ENCODE measurements at places on chromosomes 16 and 17.
A peak's percentile ranks its signal among the peaks of the same experiment; 100 is the strongest.

DNA sequence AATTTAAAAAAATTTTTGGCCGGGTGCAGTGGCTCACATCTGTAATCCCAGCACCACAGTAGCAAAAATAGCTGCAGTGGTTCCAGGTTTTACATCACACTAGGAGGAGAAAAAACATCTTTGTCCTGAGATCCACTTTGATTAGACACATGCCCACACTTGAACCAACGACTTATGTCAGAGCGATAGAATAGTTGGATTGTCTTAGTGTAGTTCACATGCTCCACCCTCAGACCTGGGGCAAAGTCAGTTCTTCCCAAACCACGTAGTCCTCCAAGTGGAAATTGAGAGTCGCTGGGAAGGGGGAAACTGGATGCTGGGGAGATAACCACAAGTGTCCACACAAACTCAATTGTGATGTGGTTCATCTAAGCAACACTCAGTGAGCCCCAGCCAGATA lies 11.4 kb upstream of the ITGAM start:
- DNase-seq, result no peak

GRCh38 chr16:89233678-89234490 lies 16.4 kb downstream of the ZNF778 start:
- DNase-seq, result no peak

GRCh38 chr16:82329504-82330192 lies 159.6 kb upstream of the MPHOSPH6 start:
- DNase-seq, result no peak

DNA sequence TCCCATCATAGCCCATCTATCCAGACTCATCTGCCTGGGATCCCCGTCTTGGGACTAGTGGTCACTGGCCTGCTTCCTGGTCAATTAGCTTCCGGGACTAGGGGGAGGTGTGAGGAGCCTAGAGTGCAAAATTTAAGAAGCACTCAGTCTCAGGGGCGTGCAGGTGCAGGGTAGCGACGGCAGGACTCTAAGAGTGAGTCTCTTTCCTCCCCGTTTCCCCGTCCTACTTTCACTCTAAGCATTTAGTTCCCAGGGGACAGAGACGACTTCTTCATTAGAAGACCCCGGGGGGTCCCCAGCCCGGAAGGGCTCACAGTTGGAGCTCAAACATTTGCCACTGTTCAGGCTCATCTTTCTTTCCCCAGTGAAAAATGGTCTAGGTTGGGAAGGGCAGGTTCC lies 677 bp upstream of the ZNHIT3 start:
- DNase-seq, result no peak

DNA sequence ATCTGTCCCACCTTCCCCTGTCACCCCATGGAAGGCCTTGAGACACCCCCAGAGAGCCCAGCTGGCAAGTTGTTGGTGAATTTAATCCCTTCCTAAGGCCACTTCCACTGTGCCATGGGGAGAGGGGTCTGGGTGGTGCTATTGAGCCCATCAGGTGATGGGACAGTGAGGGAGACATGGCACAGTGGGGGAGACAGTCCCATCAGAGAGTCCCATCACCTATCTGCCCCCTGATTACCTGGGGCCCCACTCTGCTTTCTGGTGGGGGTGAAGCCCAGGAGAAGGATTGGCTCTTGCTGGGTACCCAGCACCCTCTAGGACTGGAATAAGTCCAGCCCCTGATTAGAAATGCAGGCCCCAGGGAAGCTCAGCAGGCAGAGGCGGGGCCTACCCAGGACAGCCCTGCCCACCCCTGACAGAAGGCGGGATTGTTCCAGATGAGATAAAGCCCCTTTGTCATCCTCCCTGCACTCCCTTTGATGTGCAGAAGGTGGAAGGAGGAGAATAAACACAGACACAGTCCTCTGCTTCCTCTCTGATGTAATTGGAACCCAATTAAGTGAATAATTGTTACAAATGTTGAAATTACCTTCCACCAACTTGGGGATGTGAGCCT lies 18.9 kb downstream of the TMEM132E start:
- no peak for DNase-seq

GRCh38 chr16:593807-594206 lies 3.9 kb downstream of the RAB40C start:
- no peak for DNase-seq

DNA sequence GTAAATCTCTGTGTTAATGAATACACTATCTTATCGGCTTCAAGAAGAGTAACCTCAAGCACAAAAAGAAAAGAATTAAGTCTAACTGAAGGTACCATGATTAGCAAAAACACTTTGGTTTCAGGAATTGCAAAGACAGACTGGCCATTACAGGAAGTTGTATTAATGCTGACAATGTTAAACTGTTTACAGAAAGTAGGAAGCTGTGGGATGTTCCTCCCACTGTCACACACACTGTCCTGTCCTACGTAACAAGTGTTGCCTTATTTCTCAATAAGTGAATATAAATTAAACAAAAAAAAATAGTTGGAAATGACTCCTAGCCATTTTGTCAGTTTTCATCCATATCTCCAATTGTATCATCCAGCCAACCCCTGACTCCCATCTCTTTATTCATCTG lies 8.6 kb downstream of the GNA13 start:
- DNase-seq, result peak; percentile 47

DNA sequence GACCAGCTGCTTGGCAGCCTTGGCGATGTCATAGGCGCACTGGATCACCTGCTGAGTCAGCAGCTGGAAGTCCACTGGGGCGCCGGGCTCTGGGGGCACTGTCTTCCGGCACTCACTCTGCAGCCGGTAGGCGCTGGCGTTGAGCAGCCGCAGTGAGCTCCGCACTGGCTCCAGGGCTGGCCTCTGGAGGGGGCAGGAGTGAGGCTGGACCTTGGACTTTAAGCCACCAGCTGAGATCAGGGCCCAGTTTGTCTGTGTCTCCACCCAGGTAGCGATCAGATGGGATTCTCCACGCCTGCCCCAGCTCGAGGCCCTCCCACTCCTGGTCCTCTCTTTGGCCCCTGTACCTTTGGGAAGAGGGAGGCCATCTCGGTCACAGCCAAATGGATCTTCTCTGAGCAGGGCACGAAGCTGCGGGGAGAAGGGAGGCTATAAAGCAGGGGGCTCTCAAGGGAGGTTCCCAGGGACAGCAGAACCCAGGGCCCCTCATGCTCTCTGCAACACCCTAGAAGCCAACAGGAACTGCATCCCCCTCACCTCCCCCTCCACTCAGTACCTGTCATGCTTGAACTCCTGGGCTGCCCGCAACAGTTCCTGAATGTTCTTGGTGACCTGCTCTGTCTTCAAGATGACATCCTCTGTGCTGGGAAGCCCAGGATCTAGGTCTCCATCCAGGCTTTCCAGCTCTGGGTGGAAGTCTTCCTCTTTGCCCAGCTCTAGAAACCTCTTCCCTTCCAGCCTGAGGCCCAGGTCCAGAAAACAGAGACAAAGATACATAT lies 6.4 kb downstream of the TP53I13 start:
- no peak for DNase-seq

- DNase-seq, result peak; percentile 17
Measured at GRCh38 chr16:54373534-54374520, 87.2 kb upstream of the IRX3 start.

GRCh38 chr16:30834130-30834740 lies 47.2 kb upstream of the ZNF629 start:
- no peak for DNase-seq

- no peak for DNase-seq
Measured at GRCh38 chr16:73288520-73288919, 240.6 kb upstream of the ZFHX3 start.

DNA sequence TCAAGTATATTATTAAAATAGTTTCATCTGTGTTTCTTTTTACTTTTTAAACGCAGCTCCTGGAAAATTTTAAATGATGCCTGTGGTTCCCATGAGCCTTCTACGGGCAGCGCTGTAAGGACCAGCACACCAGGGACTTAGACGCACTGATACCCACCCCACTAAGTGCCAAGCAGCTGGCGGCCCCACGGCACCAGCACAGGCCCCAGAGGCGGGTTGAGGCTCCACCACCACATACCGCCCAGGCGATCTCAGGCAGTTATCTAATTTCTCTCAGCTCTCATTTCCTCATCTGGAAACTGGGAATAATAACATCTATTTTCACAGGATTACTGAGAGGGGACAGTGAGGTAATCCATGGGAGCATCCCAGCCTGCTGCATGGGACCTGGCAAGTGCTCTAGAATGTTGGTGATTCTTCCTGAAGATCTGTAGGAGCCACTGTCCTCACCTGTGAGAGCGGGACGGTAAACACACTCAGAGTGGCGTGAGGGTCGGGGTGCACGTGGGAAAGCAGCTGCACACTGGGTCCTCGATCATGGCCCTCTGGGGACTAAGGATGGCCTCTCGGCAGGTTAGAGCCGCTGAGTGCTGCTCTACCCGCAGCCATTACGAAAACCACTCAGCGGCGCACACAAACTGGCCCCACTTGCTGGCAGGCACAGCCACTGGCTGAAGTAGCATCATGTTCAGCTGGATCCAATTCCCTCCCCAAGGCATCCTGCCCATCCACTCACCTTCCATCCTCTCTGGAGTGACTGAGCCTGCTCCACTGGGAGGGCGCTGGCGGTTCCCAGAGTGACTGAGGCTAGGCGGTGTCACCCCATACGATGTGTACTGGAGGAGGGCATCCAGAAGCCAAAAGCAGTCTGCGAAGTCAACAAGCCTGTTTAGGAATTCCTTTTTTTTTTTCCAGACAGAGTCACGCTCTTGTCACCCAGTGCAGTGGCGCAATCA lies 17.6 kb upstream of the SLC38A8 start:
- DNase-seq, result no peak

DNA sequence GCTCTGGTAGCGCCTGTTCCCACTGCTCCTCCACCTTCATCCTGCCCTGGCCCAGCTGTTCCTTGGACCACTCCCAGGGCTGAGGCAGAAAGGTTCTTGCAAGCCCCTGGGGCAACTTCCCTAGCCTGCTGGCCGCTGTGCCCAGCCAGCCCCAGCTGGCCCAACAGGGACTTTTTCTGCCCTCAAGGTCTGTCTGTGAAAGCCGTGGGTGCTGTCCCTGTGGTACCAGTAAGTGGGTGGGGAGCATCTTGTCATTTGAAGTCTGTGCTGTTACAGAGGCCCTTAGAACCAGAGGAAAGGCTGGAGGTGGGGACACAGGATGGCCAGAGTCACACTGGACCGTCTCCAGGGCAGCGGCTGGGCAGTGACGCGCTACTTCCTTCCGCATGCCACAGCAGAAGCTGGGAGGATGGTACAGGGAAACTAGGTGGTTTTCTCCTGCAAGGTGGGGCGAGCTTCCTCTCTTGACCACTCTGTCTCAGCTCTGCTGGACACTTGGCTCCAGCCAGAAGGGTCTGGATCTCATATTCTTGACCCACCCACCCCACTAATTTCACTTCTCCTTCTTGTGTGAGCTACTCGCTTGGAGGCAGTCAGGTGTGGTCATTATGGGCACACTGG lies 87.8 kb downstream of the PLCG2 start:
- DNase-seq, result no peak

GRCh38 chr17:2798188-2798587 lies 1.9 kb downstream of the RAP1GAP2 start:
- no peak for DNase-seq

- DNase-seq, result no peak
Measured at GRCh38 chr17:71709946-71710345, 410.9 kb upstream of the SOX9 start.

- no peak for DNase-seq
Measured at GRCh38 chr17:35023538-35023937, 40.0 kb downstream of the RFFL start.

DNA sequence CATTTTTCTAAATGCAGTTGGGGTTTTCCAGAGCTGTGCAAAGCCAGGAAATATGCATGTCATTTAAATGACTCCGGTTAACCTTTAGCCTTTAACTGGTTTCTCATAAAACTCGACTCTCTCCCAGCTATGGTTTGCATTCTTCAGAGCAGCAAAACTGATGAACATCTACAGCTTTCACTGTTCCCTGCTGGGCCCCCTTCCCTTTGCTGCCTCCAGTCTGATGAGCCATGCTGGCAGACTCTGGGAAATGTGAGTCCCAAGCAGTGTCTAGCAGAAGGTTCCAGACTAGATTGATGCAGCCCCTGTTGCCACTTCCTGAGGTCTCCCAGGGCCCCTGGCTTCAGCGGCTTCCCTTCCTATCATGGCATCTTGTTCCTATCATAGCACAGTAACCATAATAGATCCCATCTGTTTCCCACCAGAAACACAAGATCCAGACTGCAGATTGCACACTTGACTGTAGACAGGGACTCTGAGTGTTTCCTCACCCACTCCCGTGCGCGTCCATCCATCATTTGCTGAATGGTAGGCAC lies 135.4 kb downstream of the CLEC16A start:
- no peak for DNase-seq

GRCh38 chr16:4894276-4895150 lies 42.4 kb downstream of the PPL start:
- DNase-seq, result no peak

- no peak for DNase-seq
Measured at GRCh38 chr17:74951680-74952421, 16.2 kb downstream of the OTOP3 start.

GRCh38 chr16:31696968-31697743 lies 169.5 kb downstream of the AHSP start:
- peak; percentile 24 for DNase-seq

GRCh38 chr17:67974598-67975066 lies 21.6 kb downstream of the C17orf58 start:
- no peak for DNase-seq

DNA sequence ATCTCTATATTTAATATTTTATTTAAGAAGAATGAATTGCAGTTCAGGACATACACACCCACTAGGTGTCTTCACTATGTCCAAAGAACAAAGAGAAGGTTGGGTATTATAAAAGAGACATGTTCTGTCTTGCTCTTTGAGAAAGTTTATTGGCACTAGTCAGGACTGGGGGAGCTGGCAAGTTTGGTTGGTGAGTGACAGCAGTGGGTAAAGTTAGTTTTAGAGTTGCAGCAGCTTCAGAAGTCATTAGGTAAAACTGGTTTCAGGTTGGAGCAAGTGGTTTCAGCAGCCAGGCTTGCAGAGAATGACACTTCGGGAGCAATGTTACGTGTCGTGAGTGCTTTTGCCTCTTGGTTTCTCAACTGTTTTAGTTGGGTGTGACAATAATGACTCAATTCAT lies 142.2 kb upstream of the HS3ST3A1 start:
- no peak for DNase-seq

DNA sequence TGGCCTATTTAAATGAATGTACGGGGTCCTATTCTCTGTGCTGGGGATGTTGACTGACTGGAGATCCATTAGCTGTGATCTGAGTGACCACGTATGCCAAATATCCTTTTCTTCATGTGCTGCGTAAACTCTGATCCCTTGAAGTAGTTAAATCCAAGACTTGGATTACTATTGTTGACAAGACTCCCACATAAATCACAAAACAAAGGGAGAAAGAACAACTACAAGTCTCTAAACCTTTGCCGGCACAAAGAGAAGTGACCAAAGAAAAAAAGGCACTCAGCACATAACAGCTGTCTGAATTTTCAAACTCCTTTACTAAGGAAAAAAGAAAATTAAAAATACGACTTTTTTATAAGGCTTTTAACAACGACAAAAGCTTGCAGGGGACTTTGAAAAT lies 559.9 kb upstream of the CDH8 start:
- no peak for DNase-seq

DNA sequence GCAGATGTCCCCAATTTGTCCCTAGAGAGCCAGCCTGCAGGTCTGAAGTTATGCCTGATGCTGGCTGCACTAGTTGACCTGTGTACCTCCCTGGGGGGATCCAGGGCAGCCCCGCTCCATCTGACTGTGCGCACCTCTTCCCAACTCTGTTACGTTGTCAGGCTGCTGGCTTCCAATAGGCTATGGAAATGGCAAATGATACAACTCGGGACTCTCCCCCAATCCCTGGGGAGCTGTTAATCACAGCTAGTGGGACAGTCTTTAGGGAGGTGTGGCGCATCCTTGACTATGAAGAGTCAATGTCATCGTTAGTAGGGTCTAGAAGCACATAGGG lies 30.1 kb downstream of the GPRC5B start:
- no peak for DNase-seq

All from RPMI8226 (cell line).